Right ventricle myocardium superior (tissue), 1 donor: ENCODE measurements at places on chromosomes 13 and 19. TPM values are rescaled to one million over a fixed set of nuclear protein-coding genes. Genes with fewer than 3 reads are reported as not detected.
A peak's percentile ranks its signal among the peaks of the same experiment; 100 is the strongest.

NDFIP2 gene
- total RNA-seq = 33.9 TPM

ZNF726 gene
- total RNA-seq = 0.32 TPM

- peak; percentile 41 for DNase-seq
Observed at GRCh38 chr19:46726971-46727501, 10.1 kb upstream of the PRKD2 start.

DNA sequence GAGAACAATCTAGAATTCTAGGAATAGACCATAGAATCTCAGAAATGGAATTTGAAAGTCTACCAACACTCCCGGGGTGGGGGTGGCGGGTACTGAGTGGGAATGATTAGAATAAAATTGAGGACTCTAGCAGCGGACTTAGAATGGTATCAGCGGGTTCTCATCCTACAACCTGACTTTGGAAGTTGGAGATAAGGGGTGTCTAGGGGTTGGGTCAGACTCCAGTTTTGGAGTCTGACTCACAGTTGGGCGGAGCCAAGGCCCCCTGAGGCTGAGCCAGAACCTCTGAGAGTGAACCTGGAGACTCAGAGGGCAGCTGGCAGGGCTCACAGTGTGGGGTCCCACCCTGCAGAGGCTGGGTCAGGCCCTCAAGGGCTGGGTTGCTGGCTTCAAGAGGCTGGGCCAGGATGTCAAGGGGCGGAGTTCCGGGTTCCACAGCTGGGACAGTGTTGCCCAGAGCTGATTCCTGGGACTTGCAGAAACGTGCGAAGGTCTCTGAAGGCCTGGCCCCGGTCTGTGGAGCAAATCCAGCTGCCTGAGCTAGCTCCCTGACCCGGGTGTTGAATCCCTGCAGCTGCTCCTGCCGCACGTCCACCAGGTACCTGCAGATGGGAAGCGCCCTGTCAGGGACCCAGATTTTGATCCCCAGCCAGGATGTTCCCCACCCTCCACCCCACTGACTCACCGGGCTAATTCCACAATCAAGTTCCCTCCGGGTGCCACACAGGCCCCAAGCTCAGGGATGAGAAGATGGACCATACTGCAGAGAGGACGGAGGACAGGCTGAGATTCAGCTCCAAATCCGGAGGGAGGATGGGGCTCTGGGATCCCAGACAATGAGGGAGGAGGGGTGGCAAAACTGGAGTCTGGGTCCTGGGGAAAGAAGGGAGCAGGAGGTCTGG lies 1.6 kb upstream of the TNNI3 start:
- peak; percentile 90 for DNase-seq

DNA sequence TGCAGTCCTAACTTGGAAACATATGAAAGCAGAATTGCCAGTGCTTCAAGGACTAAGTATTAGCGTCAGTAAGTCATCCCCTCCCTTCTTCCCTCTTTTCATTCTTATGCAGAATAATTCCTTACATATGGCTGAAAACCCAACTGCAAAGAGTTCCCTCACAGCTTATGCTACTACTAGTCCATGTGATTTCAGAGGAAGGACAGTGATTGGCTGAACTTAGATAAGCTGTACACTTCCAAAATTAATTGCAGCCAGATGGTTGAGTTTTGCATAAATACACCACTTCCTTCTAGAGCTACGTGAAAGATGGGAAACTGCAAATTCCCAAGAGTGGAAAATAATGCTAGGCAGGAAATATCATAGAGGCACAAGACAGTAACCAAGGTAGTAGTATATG lies 730.4 kb downstream of the OLFM4 start:
- DNase-seq = no peak

DNA sequence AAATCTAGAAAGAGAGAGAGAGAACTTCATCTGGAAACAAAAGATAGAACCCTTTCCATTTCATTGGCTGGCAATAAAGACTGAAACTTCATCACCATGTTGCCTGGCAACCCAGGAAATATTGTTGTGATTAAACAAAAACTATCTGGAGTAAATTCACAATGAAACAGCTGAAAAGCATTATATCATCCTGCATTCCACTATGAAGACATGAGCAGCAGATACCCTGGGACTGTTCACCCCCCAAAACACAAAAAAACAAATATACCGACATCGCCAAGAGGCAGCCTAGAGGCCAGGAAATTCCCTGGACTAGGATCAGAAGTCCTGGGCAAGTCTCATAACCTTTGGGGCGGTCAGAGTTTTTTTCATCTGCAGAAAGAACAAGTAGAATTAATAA lies 158.3 kb downstream of the FOXO1 start:
- DNase-seq = no peak

DNA sequence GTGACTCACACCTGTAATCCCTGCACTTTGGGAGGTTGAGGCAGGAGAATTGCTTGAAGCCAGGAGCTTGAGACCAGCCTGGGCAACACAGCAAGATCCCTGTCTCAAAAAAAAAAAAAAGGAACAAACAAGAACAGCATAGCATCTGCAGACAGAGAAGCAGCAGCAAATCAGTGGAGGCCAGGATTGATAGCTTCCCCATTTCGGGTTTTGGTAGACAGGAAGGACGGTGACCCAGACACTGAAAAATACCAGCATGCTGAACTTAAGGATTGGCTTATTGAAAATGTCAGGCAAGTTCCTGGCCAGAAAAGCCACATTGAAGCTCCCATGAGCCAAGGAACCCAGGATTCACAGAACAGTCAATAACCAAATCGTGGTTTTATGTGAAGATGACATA lies 3.0 kb downstream of the ZNF490 start:
- DNase-seq = no peak

DNA sequence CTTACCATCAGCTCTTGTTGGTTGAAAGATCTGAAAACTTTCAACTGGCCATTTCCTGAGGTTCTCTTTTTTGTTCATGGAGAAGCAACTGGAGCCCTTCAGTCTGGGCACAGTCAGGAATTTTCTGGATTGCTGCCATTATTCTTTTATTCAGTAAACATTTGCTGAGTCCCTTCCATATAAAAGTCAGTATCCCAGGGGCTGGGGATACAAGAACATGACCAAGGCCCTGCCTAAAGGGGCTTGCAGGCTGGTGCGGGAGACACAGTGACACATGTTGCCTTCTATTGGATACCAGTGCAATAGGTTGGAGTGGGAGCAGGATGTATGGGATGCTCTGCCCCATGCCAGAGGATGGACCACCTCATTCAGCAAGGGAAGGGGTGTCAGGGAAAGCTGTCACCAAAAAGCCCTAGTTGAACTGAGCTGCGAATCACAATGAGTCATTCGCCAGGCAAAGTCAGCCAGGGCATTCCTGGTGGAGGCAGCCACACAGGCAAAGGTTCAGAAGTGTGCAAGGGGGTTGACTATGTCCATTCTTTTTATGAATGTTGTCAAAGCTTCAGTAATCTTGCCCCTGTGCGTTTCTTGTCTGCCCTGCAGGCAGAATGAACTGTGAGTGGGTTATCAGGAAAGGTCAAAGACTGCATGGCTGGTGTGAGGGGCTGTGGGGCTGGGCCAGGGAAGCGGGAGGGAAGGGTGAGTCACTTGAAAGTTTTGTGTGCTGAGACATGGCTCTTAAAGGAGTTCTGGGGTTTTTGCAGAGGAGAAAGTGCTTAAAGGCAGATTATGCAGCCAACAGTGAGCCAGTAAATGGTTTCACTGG lies 395.9 kb downstream of the KCNRG start:
- DNase-seq = no peak

GRCh38 chr13:72255908-72256307 lies 388.9 kb upstream of the DACH1 start:
- DNase-seq = no peak

- DNase-seq = no peak
Observed at GRCh38 chr13:102580552-102581169, 16.1 kb upstream of the TPP2 start.

DNA sequence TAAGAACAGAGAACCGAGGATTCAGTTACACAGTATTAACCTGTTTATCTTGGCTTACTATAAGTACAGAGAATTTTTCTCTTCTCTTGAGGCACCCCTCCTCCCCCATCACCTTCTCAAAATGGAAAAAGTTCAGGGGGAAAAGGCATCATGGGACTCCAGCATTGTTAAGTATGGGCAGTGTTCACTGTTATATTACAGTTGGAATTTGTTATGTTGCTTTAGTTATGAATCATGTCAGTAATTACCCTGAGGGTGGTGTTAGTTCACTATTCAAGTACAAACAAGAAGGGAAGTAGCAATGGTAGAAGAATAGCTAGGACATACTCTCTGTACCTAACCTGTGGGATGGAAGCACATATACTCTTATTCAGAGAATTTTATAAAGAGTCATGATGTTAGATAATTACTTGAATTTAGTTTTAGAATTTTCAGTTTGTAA lies 12.0 kb downstream of the LPAR6 start:
- DNase-seq = no peak

DNA sequence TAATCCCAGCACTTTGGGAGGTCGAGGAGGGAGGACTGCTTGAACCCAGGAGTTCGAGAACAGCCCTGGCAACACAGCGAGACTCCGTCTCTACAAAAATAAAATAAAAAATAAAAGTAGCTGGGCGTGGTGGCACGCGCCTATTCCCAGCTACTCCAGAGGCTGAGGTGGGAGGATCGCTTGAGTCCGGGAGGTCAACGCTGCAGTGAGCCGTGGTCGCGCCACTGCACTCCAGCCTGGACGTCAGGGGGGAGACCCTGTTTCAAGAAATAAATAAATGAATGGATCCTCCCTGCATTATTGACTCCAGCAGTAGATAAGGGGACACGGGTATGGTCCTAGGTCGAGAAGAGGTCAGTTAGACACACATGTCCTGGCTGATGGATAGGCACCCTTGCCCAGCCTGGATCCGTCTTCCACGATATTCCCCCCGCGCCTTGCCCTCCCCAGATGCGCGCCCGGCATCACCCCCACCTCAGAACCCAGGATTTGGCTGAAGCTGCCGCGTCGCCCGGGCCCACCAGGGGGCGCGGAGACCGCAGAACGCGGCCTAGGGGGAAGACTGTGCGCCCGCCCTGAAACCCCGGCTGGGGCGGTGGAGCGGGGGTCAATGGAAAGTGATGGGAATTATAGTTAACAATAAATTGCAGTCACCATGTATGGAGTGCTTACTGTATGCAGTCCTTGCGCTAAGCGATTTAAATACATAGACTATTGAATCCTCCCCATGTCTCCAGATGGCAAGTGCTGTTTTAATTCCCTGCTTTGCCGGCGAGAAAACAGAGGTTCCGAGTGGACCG lies 2.1 kb upstream of the HOOK2 start:
- DNase-seq = peak; percentile 89

DNA sequence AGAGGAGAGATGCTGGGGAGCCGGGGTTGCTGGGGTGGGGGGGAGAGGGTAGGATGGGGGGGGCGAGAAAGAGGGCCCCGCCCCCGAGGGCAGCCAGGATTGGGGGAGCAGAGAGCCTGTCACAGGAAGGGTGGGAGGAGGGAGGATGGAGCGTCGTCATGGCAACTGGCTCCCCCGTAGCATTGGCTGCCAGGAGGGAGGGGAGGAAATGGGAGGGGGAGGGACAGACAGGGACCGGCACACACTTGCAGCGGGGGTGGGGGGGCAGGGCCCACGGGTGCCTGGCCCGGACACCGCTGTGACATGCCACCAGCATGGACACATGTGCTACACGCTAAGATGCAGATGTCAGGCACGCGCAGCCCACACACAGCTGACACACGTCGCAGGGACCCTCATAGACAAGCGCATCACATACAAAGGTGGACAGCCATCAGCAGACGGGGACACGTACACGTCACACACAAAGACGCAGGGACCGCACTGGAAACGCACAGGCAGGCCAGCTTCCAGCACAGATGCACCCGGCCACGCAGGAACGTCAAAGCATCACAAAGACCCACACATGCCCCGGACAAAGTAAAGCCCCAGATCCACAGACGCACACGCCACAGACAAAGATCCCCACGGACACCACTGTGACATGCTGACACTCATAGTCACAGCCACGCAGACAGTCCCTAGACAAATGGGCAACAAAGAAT lies at the start of gene LMTK3:
Gene LMTK3 (minus strand): TSS at position 36 of the 704 bp plus-strand sequence. CDS start 259 bp downstream, outside the sequence.
- no peak for DNase-seq
